ENCODE measurements at places on chromosomes 7 and 10.

GRCh38 chr7:15306296-15306695 lies 255.5 kb downstream of the AGMO start:
- no peak for DNase-seq

GRCh38 chr10:3720228-3721019 lies 64.6 kb downstream of the KLF6 start:
- DNase-seq = no peak

- DNase-seq = no peak
These were observed 6.1 kb downstream of the TBATA start for GRCh38 chr10:70779088-70779487.

- no peak for DNase-seq
These were observed 62.7 kb downstream of the LGI1 start for GRCh38 chr10:93820434-93820833.

DNA sequence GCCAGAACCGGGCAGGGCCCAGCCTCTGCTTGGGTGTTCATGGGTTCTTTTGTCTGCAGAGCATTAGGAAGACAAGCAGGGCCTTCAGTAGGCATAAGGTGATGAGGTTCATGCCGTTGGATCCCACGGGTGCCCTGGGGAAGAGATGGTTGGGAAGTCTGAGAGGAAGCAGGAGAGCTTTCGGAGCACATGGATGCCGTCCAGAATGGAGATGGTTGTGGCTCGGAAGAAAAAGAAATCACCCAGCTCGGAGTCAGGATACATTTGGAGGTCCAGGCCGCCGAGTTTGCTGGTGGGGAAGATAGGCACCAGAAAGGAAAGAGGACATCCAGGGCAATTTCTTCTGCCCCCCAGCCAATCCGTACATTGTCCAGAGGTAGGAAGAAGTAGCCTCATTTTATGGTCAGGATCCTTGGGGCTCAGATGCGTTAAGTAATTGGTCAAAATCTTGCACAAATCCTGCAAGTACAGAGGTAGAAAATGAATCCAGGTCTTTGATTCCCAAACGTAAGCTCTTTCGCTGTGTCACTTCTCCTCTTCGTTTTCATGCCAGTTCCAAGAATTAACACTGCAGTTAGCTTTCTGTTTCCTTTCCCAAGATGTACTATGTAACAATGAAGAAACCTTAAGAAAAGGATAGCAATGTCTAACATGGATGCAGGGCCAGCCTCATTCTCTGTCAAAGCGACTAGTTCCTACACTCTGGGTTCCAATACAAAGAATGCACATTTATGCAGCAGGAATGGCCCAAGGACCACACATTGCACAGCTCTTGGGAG lies 147.8 kb upstream of the KLF6 start:
- DNase-seq = no peak

DNA sequence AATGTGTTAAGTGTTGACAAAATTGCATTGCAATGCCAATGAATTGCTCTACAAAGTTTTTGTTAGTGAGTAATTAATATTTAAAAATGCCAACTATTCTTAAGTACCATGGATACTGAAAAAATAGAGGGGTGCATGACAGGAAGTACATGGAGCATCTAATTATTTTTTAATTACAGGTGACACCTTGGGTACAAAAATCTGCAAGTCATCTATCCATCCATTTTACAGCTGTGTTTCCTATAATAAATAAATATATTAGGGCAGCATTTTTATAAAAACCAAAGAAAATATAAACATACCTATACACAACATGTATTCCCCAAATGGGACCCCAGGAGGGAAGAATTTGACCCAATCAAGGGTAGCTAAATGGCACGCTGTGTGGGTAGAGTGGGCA lies 304.6 kb downstream of the XPNPEP1 start:
- no peak for DNase-seq

DNA sequence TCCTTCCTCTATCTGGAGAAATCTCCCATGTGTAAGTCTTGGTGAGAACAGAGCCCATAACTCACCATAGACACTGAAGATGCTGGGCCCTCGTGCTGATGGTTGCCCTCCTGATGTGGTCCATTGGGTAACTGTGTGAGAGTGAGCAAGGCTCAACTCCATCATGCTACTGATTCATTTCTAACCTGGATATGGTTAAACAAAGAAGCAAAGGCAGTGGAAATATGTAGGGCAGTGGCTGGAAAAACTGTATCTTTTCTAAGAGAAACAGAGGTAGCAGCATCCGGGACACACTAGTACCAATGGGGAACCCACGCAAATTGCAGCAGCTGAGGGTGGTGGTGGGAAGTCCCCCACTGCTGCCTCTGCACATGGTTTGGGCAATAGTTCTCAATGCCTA lies 221.7 kb downstream of the KLF6 start:
- peak; percentile 21 for DNase-seq

DNA sequence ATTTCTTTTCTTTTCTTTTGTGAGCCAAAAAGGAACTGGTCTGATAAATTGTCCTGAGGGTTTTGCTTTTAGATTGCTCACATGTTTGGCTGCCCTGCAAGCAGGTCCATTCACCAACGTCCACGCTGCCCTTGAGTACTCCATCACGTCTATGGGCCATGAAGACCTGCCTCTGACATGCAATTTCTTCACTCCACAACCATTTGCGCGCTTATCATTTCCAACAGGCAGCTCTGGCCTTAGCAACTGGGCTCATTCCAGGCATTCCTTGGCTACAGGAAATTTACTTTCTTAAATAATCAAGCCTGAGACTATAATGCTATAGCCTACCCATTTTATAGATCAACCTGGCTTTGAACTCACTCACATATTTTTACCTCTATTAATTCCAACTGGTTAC lies 408.3 kb upstream of the C7orf33 start:
- DNase-seq = no peak

GRCh38 chr7:130379532-130379920 lies 768 bp upstream of the CPA1 start:
- DNase-seq = no peak

DNA sequence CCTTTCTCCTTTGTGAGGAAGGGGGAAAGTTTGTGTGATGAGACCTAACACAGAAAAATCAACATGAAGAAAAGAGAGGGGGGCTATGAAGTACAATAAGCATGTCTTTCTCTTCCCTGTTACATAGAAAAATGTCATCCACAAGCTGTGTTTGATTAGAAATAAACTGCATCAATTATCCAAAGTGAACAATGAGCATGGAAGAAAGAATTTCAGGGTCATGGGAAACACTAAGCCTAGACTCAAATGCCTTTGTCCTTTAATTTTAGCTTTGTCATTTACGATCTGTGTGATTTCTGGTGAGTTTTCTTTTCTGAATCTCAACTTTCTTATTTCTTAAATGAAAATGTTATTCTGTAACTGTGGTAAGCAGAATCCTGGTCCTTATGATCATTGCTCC lies 121.0 kb downstream of the GNAI1 start:
- DNase-seq = no peak

GRCh38 chr10:49104323-49104722 lies 11.0 kb downstream of the VSTM4 start:
- DNase-seq = no peak

DNA sequence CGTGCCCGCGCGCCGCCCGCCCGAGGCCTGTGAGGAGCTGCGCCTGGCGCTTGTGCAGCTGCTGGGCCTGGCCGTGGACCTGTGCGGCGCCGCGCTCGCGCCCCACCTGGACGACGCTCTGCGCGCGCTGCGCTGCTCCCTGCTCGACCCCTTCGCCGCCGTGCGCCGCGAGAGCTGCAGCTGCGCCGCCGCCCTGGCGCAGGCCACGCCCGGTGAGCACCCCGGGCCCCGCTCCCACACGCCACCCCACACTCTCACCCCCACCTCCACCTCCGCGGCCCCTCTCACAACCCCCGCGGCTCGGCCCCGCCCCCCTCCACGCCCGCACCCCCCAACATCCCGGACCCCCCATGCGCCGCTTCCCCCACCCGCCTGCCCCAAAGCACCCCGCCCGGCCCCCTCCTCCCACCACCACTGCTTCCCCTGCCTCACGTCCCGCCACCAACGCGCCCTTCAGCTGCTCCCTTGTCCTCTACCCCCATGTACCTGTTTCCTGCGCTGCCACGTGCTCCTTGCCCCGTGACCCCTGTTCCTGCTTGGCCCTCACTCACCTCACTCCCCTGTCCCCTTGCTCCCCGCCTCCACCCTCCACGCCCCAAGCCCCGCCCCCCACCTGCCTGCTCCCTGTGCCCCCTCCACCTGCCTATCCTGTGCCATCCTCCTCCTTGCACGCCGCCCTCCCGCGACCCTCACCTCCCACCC lies at the start of gene PRKAR1B:
PRKAR1B (minus strand) TSS at position 178 of the 702 bp plus-strand sequence. CDS start 15,776 bp downstream, outside the sequence.
- DNase-seq = peak; percentile 69

- no peak for DNase-seq
These were observed 107.9 kb downstream of the PROSER2 start for GRCh38 chr10:11931038-11931437.

DNA sequence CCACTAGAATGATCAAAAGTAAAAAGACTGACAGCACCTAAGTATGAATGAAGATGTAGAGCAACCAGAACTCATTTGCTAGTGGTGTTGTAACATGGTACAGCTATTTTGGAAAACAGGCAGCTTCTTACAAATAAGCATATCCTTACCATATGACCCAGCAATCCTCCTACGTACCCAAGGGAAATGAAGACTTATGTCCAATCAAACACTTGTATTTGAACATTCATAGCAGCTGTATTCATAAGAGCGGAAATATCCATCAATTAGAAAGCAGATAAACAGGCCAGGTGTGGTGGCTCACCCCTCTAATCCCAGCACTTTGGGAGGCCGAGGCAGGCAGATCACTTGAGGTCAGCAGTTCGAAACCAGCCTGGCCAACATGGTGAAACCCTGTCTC lies 53.0 kb downstream of the KLRG2 start:
- no peak for DNase-seq

GRCh38 chr7:4800926-4801838 lies 25.8 kb downstream of the AP5Z1 start:
- DNase-seq = no peak

- DNase-seq = no peak
These were observed 310.7 kb downstream of the CALN1 start for GRCh38 chr7:72101444-72101843.

DNA sequence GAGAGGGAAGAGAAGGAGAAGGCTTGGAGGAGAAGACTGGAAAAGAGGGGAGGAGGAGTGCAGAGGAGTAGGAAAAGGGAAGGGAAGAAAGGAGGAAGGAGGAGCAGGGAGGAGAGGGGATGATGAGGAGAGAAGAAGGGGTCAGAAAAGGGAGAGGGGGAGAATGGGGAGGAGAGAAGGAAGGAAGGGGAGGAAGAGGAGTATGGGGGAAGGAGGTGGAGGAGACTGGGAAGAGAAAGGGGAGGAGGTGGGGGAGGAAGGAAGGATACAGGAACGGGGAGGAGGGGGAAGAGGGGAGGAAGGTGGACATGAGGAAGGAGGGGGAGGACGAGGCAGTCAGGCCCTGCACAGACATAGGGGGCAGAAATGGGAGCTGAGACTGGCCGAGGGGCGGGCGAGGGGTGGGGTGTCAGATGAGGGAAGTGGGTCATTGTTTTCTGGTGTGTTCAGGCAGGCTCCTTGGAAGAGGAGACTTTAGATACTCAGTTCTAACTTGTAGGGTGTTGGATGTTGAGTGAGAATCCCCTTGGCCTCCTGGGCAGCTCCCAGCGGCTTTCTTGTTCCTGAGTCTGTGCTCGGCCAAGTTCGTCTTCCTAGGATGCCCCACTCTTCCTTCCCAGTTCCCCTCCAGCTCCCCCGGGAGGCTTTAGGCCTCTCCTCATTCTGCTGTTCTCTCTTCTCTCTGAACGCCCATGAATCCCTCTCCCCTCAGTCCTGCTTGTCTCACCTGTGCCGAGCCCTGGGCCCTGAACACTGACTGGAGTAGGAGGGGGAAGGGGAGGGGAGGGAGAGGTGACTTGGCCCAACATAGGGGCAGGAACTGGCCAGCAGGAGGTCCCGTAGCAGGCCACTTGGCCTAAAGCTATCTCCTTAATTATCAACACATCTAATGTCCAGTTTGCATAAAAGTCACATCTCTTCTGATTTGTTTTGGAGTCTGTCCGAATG lies 12.8 kb upstream of the CRHR2 start:
- DNase-seq = no peak

DNA sequence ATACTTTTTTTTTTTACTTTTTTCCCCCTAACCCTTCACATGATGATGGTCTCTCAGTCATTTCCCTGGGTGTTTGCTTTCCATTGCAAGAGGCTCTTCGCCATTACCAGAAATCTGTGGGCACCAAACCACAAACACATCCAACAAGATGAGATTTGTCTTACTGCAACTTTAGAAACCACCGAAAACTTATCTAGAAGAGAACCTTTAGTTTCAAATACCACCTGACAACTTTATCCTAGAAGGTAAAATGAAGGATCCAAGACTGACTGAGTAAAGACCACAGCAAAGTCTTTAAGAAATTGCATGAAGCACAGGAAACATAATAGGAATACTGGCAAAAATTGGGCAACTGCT lies 363.3 kb upstream of the MBL2 start:
- DNase-seq = no peak

DNA sequence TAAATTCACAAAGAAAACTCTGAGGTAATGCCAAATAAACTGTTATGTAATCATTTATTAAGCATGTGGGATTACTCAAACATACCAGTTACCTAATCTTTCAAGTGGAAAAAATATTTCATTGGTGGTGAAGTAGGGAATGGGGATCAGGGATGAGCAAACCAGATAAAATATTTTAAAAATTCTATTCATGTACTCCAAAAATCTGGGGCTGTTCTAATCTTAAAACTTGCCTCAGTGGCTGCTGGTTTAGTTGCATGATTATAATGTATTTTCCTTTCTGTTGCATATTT lies 19.5 kb downstream of the LMOD2 start:
- no peak for DNase-seq

GRCh38 chr7:39919646-39920045 lies 30.4 kb upstream of the CDK13 start:
- no peak for DNase-seq
